CD4-positive, alpha-beta memory T cell (primary cell): ENCODE measurements at places on chromosomes 7 and 10.

DNA sequence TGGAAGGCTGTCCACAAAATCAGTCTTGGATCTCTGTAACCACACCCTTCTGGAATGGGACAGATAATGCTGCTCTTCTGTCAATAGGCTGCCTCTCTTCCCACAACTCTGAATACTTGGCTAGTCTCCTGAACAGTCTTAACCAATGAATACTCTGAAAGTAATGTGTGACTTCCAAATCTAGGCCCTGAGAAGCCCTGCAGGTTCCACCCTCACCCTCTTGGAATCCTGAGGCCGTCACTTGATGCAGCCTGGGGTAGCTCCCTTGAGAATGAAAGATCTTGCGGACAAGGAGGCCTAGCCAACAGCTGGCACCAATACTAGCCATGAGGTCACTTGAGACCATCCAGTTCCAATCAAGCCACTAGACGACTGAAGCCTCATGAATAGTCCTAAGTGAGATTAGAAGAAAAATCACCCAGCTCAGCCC lies 109.2 kb downstream of the ARHGAP12 start:
- no peak for DNase-seq

- DNase-seq = no peak
Observed at GRCh38 chr10:82847242-82847641, 972.2 kb downstream of the NRG3 start.

- DNase-seq = no peak
Observed at GRCh38 chr7:101166909-101167644, 1.7 kb upstream of the VGF start.

DNA sequence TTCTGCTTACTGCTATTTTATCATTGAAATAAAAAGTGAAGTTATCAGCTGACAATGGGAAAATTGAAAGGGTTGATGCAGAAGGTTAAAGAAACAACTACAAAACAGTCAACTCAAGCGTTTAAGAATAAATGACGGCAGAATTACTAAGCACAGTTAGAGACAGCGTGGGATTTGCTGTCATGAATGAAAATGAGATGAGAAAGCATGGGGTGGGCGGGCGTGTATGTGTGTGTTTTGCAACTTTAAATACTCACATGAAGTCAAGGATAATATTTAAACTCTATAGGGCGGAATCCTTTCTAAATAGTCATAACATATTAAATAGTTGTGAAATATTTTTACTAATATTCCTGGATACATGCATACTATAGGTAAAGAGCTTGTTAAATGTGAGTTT lies 450.8 kb downstream of the ETV1 start:
- DNase-seq = no peak

GRCh38 chr10:22690158-22690557 lies 24.2 kb downstream of the PIP4K2A start:
- no peak for DNase-seq
